ENCODE measurements at places on chromosomes 11 and 22.

GRCh38 chr11:84212468-84213390 is 926.6 kb upstream of the CCDC90B start:
- DNase-seq: no peak

DNA sequence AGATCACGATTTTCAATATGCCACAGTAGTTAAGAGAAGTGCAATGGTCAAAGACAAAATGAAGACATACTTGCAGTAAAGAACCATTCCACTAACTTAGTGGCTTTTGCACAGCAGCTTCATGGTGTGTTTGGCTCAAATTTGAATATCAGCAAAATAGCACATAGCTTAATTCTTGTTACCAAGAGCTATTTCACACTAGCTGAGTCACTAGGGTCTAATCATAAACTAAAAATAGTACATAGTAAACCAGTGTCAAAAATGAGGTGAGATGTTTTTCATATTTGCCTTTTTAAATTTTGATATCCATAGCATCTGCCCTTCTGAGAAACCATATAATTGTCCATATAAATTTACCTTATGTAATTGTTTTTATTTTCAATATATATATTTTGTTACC is 325.0 kb upstream of the LUZP2 start:
- DNase-seq: no peak

- DNase-seq: no peak
These were observed 197.1 kb downstream of the HIPK3 start for GRCh38 chr11:33454264-33454663.

DNA sequence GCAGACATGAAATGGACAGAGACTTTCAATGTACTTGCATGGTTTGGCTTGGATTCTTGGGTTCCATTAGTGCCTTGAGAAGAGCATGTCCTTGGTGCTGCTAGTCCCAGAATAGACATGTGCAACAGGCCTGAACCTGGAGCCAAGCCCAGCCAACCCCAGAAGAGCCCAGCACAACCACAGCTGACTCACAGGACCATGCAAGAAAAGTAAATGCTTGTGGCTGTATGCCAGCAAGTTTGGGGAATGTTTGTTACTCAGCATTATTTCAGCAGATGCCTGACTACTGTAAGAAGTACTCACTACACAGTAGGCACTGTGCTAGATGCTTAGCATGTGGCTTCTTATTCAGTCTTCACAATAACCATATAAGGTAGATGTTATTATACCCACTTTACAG is 39.2 kb upstream of the HMGXB4 start:
- no peak for DNase-seq

GRCh38 chr11:3886985-3887384 is 31.5 kb downstream of the STIM1 start:
- DNase-seq: no peak

DNA sequence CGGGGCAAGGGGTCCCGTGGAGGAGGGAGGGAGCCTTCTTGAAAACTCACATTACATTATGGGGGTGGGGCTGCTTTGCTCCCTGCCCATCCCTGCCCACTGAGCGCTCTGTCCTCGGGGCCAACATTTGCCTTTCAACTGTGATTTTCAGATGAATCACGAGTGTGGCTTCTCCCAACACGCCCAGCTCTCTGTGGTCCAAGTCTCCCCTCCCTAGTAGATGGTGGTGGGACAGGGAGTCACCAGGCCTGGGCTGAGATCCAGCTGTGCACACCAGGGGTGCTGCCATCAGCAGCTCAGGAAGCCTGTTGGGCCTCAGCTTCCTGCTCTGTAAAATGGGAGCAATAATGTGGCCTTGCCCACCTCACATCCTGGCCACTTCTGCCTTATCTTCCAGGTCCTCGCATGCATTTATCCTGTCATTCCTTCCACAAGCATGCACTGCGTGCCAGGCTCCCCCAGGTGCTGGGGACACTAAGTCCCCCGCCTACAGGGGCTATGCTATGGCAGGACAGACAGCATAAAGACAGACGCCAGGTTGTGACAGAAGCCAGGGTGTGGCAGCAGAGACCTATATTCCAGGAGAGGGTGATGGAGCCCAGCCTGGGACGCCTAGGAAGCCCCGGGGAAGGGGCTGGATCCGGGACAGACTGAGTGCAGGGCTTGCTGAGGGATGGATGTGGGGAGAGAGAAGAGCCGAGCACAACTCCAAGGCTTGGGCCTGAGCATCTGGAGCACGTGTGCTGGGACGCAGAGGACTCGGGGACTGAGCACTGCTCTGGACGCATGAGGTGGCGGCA is 30.5 kb downstream of the NFAM1 start:
- no peak for DNase-seq

GRCh38 chr11:67674442-67674871 is at the start of gene ALDH3B2:
Gene ALDH3B2 (minus strand): TSS chr11:67674623. CDS start chr11:67666935, 7,688 bp downstream.
- no peak for DNase-seq

DNA sequence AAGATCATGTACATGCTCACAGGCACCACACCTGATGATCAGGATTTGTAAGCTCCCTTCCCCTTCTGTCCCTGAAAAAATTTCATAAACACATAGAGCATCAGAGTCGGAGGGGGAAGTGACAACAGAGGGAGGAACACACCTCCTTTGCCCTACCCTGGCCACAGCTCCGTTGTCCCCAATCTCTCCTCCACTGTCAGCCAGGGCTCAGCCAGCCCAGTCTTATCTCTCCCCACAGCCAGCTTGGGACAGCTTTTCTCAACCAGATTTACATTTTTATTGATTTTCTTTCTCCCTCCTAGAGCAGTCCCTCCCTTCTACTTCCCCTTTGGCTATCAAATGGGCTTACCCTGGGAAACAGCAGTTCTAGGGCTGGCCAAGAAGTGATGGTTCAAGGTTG is 32.1 kb upstream of the TPBGL start:
- no peak for DNase-seq

DNA sequence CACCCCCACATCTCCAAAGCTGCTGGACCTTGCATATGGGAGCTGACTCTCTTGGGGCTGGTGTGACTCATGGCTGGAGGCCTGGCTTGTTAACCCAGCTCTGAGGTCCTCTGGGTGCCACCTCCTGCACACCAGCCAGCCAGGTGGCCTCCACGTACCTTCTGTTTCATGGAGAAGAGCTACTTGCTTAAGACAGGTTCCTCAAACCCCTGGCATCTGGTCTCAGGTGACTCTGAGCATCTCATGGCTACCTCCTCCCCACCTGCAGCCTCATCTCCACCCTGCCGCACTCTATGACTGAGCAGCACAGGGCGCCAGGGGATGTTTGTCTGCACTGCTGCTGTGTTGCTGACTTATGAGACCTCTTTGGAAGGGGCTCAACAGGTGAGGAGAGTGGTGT is 55.7 kb downstream of the BCR start:
- no peak for DNase-seq

- DNase-seq: no peak
These were observed 57.5 kb downstream of the RPUSD4 start for GRCh38 chr11:126153972-126154371.

DNA sequence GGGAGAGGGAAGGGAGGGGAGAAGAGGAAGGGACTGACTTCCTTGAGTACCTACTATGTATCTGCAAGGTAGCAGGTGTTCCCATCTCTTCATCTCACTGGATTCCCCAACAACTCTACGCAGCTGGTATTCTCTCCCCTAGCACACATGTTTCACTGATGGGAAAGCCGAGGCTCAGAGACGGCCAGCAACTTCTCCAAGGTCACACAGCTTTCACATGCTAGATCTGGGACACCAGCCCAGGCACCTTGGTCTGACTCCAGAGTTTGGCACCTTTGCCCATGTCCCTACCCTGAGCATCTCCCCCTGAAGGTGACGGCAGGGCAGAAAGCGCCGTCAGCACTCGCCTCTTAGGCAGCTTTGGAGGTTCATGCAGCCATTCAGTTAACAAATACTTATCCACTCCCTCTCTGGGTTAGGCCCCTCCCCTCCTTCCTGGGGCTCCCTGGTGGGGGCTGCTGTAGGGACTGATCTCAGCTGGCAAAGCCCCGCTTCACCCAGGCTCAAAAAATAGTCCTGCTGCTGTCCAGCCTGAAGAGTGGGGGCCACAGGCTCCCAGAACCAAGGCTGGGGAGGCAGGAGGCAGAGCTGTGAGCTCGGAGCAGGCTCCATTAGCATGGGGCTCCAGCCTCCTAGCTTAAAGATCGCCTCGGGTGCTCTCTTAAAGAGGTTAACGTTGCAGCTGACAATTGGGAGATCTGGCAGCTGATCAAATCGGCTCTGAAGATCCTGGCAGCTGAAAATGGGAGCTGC is 79.4 kb downstream of the IGLL1 start:
- DNase-seq: no peak

DNA sequence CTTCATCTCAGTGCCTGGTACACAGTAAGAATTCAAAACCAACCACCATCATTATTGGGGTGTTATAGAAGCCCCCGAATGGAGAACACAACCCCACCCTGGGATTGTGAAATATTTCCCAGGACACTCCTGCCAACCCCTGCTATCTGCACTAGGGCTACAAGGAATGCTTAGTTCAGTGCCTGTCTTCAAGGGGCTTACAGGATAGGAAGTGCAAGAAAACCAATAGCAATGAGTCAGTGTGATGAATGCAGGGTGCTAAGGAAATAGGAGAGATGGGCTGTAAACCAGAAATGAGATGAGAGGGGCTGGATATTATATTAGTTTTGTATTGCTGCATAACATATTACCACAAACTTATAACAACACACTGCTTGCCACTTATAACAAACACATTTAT is 965 bp upstream of the ASCC2 start:
- DNase-seq: no peak

DNA sequence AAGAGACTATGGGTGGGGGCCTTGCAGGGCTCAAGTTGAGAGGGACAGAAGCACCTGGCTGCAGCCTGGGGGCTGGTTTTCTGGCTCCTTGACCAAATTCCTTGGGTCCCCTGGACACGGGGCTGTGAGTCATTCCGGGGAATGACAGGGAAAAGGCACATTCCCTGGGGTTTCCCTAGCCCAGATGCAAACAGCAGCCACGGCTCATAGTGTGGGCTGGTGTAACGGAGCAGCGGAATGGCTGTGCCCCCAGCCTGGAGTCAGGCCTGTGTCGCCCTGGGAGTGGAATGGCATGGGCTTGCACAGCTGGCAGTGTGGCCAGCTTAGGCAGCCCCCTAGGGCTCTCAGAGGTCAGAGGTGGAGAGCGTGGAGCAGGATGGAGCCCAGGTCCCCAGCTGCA is 77.6 kb upstream of the KCNQ1OT1 start:
- DNase-seq: no peak
